ENCODE measurements at places on chromosomes 7 and 10.

- no peak for DNase-seq
Observed at GRCh38 chr7:110484356-110484755, 606.6 kb upstream of the LRRN3 start.

- DNase-seq: no peak
Observed at GRCh38 chr7:91929463-91929862, 11.2 kb upstream of the AKAP9 start.

GRCh38 chr7:17497136-17497535, 198.7 kb downstream of the AHR start:
- DNase-seq: no peak

DNA sequence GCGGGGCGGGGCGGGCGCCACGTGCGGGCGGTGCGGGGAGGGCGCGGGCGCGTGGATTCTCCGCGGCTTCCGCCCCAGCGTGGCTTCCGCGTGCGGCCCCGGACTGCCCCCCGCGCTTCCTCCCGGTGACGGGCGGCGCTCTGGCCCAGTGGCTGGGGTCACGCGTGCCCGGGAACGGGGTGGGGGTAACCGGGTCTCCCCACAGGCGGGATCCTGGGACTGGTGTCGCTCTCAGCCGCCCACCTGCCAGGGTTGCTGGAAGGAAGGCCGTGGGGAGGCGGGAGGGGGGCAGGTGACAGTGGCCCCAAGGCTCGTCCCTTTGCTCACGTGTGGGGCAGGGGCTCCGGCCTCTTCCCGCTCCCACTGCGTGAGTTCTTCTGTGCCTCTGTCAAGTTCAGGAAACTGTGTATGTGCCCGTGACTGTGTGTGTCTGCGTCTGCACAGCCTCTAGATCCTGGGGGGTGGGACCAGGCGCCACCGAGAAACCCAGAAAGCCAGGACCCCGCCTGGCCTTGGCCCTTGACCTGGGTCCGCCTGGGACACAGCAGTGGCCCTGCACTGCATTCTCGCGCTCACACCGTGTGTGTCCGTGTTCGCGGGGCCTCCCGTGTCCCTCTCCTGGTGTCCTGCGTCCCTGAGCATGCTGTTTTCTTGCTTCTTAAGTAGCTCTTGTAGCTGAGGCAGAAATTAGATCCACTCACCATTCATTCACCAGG, 919 bp downstream of the MAFK start:
- peak; percentile 59 for DNase-seq

DNA sequence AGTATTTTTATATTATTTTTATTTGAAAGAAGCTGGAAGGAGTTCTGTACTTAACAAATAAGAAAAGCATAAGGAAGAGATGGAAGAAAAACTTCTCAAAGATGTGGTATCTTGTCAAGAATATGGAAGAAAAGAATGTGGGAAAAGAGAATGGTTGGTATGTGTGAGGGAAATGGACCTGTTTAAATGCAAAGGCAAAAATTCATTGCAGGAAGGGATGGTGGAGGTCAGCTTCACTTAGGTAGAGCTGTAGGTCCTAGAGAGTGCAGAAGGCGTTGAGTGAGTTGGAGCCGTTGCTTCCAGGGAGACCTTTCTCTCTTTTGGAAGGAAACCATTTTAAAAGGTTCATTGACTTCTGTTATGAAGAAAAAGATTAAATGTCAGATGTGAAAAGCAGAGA, 107.3 kb downstream of the EXOC4 start:
- DNase-seq: no peak

- no peak for DNase-seq
Observed at GRCh38 chr10:4688601-4689000, 137.4 kb upstream of the AKR1E2 start.

DNA sequence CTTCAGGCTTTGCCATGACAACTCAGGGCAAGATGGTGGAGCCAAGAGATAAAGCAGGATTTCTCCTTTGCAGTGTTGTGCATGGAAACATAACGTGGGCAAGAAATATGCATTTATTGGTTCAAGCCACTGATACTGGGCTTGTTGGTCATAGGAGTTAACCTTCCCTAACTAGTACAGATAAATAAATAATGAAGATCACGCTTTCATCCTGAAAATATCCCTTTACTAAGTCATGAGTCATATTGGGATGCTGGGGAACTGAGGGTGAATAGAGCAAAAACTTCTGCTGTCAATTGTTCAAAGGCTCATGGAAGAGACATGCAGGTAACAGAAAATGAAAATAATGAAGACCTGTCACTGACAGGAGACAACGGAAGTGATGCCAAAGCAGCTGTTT, 55.5 kb downstream of the TES start:
- DNase-seq: no peak

DNA sequence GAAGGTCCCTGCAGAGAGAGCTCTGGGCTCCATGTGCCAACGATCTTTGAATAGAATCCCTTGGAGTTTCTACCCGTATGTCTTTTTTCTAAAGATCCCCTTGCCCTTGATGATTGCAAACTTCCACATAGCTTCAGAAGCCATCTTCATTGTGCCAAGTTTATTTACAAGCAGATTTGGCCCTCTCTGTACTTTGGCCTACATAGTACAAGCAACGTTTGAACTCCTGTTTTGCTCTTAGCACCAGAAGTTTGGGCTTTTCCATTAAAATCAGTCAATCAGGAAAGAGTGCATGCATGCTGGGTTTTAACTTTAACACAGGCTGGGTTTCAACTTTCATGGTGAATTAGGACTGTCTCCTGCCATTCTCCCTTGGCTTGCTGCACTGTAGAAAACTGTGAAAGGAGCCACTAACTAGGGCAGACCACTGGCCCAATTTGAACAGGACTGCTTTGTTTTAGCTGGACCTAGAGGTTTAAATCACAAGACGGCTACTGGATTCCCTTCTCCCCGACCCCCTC, 557.6 kb upstream of the GALNT17 start:
- DNase-seq: no peak

- DNase-seq: no peak
Observed at GRCh38 chr10:3172081-3172445, 519 bp downstream of the PITRM1 start.

DNA sequence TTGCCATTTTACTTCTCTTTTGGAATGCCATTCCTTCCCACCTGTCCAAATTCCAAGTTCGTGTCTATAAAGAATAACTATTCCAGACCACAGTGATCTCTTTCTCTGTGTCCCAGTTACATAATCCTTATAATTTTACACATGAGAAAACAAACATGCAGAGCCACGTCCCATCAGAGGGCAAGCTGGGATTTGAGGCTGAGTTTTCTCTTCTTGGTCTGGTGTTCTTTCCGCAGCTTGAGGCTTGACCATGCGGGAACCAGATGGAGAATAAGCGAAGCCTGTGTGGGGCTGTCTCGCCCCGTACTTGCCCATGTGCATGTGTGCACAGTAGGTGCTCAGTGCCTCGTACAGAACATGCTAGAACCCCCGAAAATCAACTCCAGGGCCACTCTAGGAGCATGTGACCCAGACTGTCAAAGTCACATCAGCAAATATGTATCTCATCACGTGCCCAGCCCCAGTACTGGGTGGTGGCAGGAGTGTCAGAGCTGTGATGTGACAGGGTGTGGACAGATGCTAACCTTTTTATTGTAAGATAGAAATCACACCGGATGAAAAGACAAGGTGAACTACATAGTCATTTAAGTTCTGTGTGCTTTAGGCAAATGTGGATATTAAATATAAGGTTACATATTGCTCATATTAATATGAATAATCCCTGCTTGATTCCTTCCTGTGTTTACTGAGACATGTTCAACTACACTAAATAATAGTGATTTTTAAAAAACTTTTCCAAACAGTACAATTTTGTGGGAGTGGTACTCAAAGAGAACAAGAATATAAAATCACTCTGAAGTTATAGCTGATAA, 3.2 kb downstream of the INSIG1 start:
- peak; percentile 48 for DNase-seq

- DNase-seq: no peak
Observed at GRCh38 chr7:112350585-112350984, 99.7 kb upstream of the IFRD1 start.

DNA sequence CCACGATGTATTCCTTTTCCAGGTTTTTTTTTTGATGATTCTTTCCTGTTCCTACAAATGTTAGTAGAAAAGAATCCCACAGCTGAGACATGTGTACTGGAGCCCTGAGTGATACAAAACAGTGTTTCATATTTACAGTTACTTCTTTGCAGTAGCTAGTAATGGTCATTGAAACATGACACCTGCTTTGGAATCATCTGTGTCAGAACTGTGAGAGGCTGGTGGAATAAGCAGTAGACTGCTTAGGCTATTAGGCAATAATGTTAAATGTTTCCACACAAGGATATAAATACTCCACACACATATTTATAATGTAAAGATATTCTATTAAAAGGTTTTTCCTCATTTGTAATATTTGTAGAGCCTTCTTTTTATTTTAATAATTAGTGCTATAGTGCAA, 394.0 kb downstream of the THSD7A start:
- no peak for DNase-seq

- DNase-seq: no peak
Observed at GRCh38 chr7:42567051-42567450, 330.0 kb upstream of the GLI3 start.

DNA sequence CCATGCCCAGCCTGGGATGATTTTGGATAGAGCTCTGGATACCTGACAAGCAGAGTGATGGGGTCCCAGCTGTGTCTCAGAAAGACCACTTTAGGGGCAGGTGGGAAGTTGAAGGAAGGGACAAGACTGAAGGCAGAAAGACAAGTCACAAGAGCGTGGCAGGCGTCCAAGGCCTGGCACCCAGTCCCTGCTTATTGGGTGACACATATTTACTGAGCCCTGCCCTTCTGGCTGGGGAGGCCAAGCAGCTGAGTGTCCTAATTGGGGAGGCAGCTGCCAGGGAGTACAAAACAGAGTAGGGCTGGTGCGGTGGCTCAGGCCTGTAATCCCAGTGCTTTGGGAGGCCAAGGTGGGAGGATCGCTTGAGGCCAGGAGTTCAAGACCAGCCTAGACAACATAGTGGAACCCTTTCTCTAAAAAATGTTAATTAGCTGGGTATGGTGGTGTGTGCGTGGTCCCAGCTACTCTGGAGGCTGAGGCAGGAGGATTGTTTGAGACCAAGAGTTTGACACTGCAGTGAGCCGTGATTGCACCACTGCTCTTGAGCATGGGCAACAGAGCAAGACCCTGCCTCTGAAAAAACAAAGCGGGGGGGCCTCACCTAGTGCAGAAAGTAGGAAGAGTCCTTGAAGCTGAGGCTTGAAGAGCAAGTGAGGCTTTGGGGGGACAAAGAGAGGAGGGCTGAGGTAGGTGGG, 53.0 kb upstream of the GTF2I start:
- no peak for DNase-seq

DNA sequence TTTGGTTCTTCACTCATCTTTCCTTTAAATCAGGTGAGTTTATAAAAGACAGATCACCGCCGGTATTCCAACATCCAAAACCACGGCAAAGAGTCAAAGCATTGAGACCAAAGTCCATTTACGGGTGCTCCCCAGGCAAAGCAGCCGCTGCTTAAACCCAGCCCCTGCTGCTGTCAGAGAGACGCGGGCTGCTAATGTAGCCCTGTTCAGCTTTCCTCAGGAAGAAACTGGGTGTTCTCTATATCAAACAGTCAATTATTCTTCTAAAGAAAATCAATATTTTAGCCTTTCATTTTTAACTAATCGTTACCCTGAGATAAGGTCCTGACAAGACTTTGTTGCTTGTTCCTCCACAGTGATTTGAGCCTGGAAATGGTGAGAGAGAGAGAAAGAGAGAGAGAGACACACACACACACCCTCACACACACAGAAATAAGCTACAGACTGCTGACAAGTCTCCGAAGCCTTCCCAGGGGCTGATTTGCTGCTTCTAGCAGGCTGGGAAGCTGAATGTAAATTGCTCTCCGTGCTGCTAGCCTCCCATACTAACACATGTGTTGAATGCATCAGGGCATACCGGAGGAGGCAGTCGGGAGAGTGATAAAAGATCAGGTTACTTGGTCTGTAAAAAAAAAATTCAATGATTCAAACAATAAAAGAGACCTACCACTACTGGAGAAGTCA, 183.0 kb upstream of the ANK3 start:
- DNase-seq: no peak

DNA sequence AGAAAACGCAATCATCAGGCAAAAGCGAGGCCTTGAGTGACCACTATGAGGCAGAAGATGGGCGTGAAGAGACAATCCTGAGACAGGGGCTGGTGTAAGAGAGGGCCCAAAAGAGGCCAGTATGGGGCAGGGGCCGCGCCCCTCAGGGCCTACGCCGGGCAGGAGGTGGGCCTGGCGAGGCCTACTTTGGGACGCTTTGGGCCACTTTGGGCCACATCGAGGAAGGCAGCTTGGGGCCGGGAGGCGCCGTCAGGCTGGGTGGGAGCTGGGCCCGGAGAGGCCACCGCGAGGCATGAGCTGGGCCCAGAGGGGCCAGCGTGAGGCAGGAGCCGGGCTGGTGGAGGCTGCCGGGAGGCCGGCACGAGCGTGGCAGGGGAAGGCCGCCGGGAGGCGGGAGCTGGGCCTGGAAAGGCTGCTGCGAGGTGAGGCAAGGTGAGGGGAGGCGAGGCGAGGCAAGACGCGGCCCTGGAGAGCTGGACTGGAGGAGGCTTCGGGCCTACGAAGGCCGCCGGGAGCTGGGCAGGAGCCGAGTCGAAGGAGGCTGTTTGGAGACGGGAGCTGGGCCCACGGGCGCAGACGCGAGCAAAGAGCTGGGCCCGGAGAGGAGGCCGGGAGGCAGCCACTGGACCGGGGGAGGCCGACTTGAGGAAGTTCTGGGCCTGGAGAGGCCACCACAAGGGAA, 171.3 kb downstream of the TPST1 start:
- DNase-seq: no peak

GRCh38 chr10:49171326-49172060, 16.7 kb downstream of the TMEM273 start:
- no peak for DNase-seq

DNA sequence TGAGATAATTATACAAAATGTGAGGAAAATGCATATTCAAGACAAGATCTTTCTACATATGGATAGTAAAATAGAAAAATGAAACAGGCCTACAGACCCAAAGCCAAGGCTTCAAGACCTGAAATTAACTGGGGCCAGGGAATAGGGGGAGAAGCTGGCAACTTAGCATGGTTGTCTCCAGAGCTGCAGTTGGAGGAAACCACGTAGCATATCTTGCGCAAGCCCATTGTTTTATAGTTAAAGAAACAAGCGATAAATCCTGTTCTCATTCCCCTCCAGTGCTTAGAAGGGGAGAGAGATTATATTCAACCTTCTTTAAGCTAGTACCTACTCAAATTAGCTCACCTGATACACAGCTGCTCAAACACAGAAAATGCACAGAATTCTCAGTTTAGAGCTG, 197.1 kb downstream of the SORCS1 start:
- no peak for DNase-seq

- DNase-seq: no peak
Observed at GRCh38 chr7:45654341-45654740, 80.2 kb downstream of the ADCY1 start.
